Activated naive CD4-positive, alpha-beta T cell treated with Interleukin-2 at 50 U/mL for 16 hours (primary cell): ENCODE measurements at places on chromosomes 3 and 15.
A peak's percentile ranks its signal among the peaks of the same experiment; 100 is the strongest.

GRCh38 chr3:197258168-197258755 is 40.1 kb downstream of the DLG1 start:
- no peak for DNase-seq

DNA sequence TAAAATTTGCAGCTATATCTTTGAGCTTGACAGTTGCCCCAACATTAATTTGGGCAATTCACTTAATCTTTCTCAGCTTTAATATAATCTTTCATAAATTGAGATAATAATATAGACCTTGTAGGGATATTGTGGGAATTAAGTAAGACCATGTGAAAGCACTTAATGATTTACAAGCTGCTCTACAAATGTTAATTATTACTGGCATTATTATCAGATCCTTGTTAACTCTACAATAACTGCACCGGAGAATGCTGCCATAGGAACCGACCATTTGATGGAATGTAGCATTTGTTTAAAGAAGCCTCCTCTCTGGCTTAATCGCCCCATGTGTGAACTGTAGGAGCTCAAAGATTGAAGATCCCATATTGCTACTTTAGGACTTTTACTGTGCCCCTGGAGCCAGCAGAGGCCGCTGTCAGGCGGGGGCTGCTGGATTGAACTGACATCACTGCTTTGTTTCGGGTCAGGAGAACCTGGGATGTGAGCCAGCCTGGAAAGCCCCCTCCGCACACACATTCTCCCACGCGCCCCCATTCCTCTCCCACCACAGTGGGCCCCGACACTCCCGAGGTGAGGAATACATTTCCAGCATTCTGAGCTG is 154.2 kb upstream of the TNIK start:
- DNase-seq = no peak

- no peak for DNase-seq
Measured at GRCh38 chr15:23853286-23853685, 166.2 kb upstream of the NDN start.

GRCh38 chr15:40746916-40747418 is 8.1 kb downstream of the RMDN3 start:
- no peak for DNase-seq

DNA sequence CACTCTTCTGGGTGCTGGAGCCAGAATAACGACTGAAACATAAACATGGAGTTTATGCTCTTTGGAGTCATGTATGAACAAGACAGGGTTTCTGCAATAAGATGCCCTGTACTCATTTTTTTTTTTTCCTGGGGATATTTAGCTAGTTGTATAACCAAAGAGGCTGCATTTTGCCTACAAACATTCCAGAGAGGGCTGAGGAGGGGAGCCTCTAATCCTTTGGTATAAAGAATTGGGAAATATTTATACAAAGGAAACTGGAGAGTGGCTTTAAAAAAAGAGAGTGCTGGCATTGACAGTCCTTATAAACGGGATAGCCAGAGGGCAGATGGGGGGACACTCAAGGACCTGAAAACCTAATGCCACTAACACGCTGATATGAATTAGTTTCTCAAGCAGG is 32.4 kb upstream of the GAP43 start:
- DNase-seq = no peak

DNA sequence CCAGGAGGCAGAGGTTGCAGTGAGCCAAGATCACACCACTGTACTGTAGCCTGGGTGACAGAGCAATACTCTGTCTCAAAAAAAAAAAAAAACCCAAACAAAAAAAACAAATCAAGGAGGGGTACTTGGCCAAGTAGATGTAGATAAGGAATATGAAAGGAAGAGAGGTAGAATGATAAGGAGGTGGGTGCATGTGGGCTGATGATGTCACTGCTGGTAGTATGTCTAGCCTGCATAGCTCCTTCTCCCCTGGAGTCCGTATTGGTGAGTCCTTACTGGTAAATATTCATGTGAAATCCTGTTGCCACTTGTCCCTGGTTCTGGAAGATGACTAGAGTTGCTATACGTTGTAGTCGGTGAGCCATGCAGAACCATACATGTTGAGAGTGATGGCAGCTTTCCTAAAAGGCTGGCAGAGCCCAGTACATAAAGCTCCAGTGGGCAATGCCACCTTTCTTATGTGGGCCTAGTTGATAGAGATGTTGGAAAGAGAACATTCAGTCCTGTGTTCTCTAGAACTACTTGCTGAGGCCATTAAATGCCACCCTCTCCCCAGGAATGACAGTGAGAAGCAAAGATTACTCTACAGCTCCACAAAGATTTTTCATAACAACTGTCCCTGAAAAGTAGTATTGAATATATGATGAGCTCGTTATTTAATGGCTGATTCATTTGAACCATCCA is 11.0 kb downstream of the KAT2B start:
- no peak for DNase-seq

- no peak for DNase-seq
Measured at GRCh38 chr3:197328198-197328597, 29.8 kb upstream of the DLG1 start.

DNA sequence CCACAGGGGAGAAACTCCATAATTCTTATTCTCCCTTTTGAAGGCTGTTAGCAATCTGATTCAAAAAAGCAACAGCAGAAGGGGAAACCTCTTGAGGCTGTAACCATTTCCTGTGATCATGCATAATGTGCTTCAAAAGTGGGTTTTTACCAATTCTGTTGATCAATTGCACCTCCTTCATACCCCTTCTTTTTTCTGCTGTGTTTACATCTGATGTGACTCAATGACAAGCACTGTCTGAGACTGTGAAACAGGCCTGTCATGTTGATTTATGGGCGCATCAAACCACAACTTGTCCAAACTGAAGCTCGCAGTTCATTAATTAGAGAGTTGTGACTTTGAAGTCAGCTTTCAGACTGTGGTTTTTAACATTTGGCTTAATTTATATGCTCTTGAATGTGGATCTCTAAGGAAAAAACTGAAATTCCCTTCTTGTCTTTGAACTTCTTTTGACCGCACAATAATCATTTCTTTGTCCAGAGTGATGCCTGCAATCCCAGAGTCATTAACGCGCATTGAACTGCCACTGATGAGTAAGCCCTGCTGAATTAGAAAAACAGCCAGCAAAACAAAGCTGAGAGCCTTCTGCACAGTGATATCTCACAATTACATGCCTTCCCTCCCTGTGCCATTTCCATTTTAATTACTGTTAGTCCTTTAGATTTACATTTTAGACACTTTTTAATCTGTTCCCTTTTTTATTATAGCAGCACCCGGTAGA is 532.8 kb downstream of the FOXP1 start:
- DNase-seq = peak; percentile 38

DNA sequence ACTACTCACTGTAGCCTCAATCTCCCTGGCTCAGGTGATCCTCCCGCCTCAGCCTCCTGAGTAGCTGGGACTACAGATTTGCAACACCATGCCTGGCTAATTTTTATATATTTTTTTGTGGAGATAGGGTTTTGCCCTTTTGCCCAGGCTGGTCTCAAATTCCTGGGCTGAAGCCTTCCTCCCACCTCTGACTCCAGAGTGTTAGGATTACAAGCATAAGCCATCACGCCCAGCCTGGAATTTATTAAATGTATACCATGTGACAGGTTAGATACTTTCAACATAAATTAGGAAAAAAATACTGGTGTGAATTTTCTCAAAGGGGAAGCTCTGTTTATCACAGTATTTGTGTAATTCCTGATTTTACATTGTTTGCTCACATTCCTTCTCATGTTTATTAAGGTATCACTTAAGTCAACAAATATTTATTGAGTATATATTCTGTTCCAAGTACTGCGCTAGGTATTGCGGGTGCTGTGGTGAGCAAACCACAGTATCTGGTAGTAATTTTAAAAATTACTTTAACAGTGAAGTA is 24.8 kb downstream of the PPP4R2 start:
- DNase-seq = no peak

DNA sequence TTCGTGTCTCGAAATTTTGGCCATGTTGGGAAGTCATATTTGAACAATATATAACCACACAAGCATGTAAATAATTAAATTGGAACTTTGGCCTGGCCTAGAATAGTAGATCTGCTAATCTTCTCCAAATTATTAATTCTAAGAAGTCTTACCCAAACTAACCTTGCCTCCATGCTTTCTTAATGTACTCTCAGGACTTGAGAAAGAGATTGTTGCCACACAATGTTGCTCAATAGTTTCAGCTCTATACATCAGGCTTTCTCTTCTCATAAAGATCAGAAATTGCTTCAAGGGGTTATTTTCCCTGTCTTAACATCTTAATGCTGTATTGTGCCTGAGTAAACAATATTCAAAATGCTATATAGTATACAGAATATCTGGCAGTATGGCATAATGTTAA is 202.7 kb upstream of the LRIG1 start:
- no peak for DNase-seq

DNA sequence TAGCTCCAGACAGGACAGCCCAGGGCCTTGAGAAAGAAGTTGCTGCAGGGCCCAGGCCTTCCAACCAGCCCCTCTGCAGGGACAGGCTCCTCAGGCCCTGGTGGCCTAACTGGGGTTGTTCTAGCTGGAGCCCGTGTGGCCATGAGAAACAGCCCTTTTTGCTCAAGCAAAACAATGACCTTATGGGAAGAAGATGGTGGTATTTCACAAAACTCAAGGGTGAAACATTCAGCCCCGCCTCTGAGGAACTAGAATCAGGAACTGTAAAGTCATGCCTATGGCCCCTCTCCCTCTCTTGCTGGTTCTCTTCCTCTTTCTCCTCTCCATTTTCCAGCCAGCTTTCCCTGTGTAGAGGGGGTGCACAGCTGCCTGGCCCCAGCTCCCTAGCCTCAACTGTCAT is 273.3 kb downstream of the RPLP1 start:
- DNase-seq = no peak

DNA sequence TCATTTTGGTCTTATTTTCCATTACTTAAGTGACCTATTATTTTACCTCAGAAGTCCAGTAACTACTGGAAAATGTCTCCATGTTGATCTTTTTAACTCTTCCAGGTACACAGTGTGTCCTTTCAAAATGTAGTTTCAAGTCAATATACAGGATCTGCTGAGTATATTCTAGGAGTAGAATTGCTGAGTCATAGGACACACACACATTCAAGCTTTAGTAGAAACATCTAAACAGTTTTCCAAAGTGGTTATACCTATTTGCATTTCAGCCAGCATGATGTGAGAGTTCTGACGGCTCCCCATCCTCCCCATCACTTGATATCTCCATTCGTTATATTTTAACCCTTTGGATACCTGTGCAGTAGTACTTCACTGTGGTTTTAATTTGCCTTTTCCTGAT is 271.9 kb downstream of the MCTP2 start:
- no peak for DNase-seq

GRCh38 chr15:88484682-88485331 is 17.3 kb downstream of the MRPS11 start:
- no peak for DNase-seq

DNA sequence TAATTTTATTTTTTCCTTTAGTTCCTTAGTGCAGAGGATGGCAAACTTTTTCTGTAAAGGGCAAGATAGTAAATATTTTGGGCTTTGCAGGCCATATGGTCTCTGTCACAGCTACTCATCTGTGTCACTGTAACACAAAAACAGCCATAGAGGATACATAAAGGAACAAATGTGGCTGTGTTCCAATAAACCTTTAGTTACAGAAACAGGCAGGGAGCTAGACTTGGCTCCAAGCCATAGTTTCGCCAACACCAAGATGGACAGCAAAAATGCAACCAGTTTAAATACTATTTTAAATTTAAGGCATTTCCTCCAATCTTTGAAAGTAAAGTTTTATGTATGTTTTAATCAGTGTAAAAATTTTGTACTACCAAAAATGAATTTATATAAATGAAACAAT is 753.4 kb downstream of the FHIT start:
- no peak for DNase-seq

- no peak for DNase-seq
Measured at GRCh38 chr3:42688016-42688415, 2.7 kb downstream of the KLHL40 start.

GRCh38 chr3:32127219-32127826 is 20.9 kb downstream of the GPD1L start:
- DNase-seq = no peak

GRCh38 chr3:45417930-45418847 is 29.8 kb downstream of the LARS2 start:
- DNase-seq = no peak

- no peak for DNase-seq
Measured at GRCh38 chr3:144557515-144557914, 585.9 kb downstream of the DIPK2A start.

GRCh38 chr3:15440891-15441290 is 13.5 kb downstream of the EAF1 start:
- no peak for DNase-seq

GRCh38 chr15:39804026-39804425 is 21.4 kb upstream of the FSIP1 start:
- no peak for DNase-seq

- no peak for DNase-seq
Measured at GRCh38 chr15:68431037-68431791, 749 bp downstream of the ITGA11 start.

DNA sequence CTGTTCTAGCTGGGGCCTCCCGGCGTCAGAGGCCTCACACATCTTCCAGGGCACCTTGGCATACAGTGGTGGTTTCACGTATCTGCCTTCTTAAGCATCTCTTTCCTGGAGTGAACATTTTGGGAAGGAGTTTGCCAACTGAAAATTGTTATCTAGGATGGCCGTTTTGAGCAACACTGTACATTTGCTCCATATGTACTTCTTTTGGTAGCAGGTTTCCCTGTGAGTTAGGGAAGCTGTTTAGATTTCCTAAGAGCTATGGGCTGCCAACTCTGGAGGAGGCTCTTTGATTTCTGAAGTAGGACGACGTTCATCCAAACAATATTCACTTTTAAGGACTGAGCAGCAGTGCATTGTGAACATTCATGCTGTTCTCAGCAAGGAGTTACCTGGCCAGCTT is 665.9 kb downstream of the SQOR start:
- DNase-seq = no peak

GRCh38 chr3:108588601-108589000 is 637 bp downstream of the CIP2A start:
- no peak for DNase-seq

DNA sequence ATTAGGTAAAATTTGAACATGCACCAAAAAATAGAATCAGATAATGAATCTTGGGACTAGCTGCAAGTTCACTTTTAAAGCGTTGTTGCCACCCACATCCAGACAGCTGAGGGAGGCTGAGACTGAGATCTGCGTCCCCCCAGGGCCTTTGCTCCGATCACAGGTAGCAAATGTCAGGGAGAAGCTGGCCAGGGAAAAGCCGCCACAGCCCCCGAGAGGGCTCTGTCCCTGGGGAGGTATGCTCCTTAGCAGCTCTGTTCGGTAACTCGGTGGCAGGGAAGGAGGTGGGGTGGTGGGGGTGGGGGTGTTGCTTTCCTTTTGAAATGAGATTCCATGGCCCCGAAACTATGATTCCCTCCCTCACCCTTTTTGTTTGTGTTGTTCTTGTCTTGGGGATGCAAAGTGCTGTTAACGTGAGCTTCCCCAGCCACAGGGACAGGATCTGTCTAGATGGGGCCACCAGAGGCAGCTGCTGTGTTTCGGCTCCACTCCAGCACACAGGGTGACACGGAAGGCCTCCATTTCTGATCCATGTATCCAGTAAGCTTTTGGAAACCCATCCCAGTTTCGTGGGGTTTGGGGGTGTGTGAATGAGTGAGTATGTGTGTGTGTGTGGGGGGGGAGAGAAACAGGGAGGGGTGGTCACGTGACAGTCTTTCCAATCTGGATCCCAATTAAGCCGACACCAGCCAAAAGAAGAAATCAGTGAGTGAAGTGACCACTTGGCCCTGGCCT is 1.1 kb upstream of the MINAR1 start:
- DNase-seq = no peak

GRCh38 chr3:82208002-82208710 is 446.7 kb upstream of the GBE1 start:
- no peak for DNase-seq

GRCh38 chr3:151267066-151267465 is 11.3 kb downstream of the P2RY14 start:
- DNase-seq = no peak

GRCh38 chr15:55742927-55743728 is at the start of gene PRTG:
Gene PRTG (minus strand): TSS chr15:55743152. CDS start chr15:55742931, 221 bp downstream.
- no peak for DNase-seq
